ENCODE measurements at places on chromosomes 3 and 15. TPM values are rescaled to one million over a fixed set of nuclear protein-coding genes. Genes with fewer than 3 reads are reported as not detected.

The IL17RC gene
- total RNA-seq = 12.9 TPM

The EPM2AIP1 gene
- 5.1 TPM for total RNA-seq

The LMCD1 gene
- 92.8 TPM for total RNA-seq

The HESX1 gene
- 0.23 TPM for total RNA-seq

The ISLR gene
- 0.39 TPM for total RNA-seq

The CYP11A1 gene
- not detected for total RNA-seq

The TMEM108 gene
- total RNA-seq = not detected

The LRIG1 gene
- total RNA-seq = 4.8 TPM

The SEMA5B gene
- total RNA-seq = 0.29 TPM

The ST8SIA2 gene
- total RNA-seq = 0.44 TPM

The CNTN6 gene
- not detected for total RNA-seq

The RTP4 gene
- total RNA-seq = not detected

The OSTN gene
- not detected for total RNA-seq

The THSD4 gene
- 21.1 TPM for total RNA-seq

The ERICH6 gene
- not detected for total RNA-seq

The CIB2 gene
- total RNA-seq = 23.0 TPM

The SHC4 gene
- total RNA-seq = 0.86 TPM

The GP5 gene
- total RNA-seq = not detected

The ALDH1A2 gene
- total RNA-seq = 0.19 TPM

The ZNF860 gene
- 1.4 TPM for total RNA-seq

The ALDH1L1 gene
- 0.64 TPM for total RNA-seq

The PLCB2 gene
- total RNA-seq = 1.3 TPM

The IL5RA gene
- total RNA-seq = not detected

The LSAMP gene
- 0.06 TPM for total RNA-seq

The TGM5 gene
- total RNA-seq = not detected

The SRGAP3 gene
- total RNA-seq = 0.89 TPM

The GFM1 gene
- total RNA-seq = 74.3 TPM

The ARRDC4 gene
- 0.17 TPM for total RNA-seq

The CFAP91 gene
- total RNA-seq = not detected

The RTP1 gene
- not detected for total RNA-seq

The PLSCR4 gene
- 4.6 TPM for total RNA-seq

The FEZF2 gene
- total RNA-seq = not detected
